ENCODE measurements at places on chromosomes 5 and 9.
A peak's percentile ranks its signal among the peaks of the same experiment; 100 is the strongest.

DNA sequence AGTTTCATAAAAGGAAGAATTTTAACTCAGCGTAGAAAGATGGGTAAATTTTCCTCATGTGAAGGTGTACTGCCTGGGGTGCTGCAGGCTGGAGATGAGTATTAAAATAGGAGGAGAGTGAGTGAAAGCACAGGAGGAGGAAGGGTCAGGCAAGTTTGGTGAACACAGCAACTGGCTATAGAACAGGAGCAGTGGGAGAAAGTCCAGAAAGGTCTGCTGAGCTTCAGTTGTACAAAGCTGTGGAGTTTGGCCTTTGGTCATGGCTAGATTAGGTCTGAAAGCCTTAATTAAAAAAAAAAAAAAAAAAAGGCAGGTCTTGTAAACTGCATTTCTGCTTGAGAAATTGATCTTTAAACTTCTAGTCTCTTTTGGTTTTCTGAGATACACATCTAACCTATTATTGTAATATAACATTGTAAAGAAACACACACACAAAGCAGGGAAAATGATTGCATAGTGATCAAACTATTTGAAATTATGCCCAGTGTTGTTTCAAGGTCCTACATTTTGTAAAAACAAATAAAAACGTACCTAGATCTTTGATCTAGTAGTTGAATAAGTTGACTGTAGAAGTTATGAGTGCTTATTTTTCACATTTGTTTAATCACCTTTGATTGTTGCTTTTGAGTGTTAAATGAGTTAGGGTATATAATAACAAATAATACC, 43.6 kb downstream of the MAP3K1 start:
- no peak for DNase-seq

- no peak for DNase-seq
Measured at GRCh38 chr9:90880066-90880465, 78.4 kb downstream of the SYK start.

DNA sequence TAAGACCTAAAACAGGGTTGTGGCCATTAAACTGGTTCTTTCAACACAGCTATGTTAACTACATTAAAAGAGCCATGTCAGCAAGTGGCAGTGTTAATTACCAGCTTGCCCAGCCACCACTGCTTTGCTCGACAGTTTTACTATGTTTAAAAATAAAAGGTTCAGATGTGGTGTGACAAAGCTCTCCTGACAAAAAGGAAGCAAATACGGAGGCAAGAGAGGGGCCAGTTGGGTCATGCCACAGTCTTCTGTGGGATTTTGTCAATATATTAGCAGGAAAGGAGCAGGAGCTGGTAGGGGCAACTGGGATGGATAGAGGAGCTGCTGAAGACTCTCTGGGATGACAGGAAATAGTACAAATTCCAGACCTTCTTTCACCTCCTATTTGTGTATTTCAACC, 113.5 kb upstream of the PCA3 start:
- DNase-seq, result no peak

GRCh38 chr5:126462239-126463014, 39.2 kb downstream of the GRAMD2B start:
- DNase-seq, result no peak

- DNase-seq, result no peak
Measured at GRCh38 chr5:57779383-57780223, 297.0 kb upstream of the ACTBL2 start.

DNA sequence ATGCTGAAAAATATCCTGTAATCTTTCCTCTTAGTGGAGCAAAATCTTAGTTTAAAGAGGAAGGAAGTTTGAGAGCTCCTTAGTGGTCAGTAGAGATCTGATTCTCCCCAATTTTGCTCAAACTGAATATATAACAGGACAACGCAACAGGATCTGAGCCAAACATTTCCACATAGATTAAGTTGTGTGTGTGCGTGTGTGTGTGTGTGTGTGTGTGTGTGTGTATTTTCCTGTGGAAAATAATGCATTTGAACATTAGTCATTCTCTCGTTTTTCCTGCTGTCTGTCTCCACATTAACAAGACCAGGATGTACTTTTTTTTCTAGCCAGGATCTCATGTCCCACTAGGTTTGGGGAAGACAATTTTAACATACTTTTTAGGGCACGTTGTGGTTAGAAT, 312.1 kb upstream of the CDH18 start:
- DNase-seq, result no peak

GRCh38 chr9:77163884-77164283, 13.4 kb upstream of the VPS13A start:
- peak; percentile 45 for DNase-seq

DNA sequence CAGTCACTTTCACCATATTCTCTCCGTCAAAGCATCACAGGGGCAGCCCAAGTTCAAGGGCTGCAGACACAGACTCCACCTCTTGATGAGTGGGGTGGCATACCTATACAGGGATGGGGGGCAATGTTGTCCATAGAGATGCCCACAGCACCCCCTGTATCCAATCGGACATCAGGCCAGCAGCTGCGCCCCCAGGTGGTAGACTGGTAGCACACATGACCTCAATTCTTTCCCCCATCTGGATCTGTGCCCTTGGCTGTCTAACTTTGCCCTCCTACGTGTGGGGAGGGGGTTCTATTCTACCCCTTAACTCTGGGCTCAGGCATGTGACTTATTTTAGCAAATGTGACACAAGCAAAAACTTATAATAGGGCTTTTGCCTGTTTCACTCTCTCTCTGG, 84.0 kb upstream of the SLC25A48 start:
- DNase-seq, result no peak

DNA sequence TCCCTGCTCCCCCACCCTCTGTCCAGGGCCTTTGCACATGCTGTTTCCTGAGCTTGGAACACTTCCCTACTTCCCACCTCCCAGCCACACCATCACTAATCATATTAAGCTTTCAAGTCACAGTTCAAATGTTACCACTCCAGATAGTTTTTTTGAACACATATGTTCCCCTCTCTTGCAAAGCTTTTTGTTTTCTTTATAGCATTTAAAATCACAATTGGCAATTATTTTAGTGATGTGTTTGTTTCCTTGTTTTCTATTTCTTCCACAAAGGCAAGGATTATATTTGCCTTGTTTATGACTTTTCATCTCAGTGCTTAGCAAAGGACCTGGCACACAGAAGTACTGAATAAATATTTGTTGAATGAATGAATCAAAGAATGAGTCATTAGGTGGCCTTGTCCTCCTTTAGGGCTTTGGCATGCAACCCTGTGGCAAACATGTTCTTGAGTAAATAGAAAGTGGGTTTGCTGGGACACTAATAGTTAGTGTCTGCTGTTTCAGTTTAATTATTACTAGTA, 386.8 kb downstream of the FGF10 start:
- no peak for DNase-seq

DNA sequence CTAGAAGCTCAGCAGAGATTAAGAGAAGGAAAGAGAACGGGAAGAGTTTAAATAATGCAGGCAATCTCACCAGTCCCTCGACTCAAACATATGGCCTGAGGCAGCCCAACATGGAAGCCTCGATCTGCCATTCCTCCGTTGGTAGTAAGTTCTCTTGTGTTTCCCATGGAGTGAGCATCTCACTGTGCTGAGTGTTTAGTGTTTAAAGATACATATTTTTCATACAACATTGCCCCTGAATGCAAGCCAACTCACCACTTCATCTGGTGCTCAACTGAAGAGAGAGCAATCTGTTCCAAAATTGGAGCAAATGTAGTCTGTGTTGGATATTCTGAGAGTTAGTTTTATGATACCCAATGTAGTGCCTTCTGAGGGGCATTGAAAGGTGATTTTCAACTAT, 171.5 kb upstream of the ATP10B start:
- no peak for DNase-seq

GRCh38 chr5:180601591-180602480, 10.5 kb upstream of the SCGB3A1 start:
- DNase-seq, result no peak

GRCh38 chr9:128026773-128027541, 40.2 kb downstream of the NAIF1 start:
- DNase-seq, result no peak

- no peak for DNase-seq
Measured at GRCh38 chr9:70049672-70050271, 6.1 kb downstream of the MAMDC2 start.

DNA sequence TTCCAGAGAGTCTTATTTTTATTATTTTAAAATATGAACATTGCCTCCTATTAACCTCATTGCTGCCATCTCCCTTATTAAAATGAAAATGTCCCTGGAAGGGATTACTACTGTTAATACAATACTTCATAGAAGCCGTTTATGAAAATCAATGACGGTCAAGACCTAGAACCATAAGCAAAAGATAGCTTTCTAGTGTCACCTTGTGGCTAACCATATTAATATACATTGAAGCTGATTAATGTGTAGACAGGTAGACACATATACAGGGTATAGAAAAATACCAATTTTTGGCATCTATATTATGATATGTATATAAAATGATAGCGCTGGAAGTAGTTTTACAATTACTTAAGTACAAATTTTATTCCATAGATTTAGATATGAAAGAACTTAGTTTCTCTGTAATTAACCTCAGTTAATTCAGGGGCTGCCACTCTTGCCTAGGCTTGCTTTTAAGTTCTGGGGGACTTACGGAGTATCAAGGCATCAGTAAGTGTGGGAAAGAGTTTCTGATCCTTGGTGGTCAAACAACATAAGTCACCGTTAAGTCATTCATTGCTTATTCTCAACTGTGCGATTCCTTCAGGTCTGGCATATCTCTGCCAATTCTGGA, 2.5 kb upstream of the YTHDC2 start:
- no peak for DNase-seq

GRCh38 chr5:27708534-27708933, 670.1 kb upstream of the CDH9 start:
- DNase-seq, result no peak

- no peak for DNase-seq
Measured at GRCh38 chr5:90547072-90547536, 11.5 kb upstream of the ADGRV1 start.

GRCh38 chr5:136028782-136029742, at the start of gene TGFBI:
TSS of gene TGFBI (plus strand) at chr5:136028988. CDS start at chr5:136029056, 68 bp downstream.
- no peak for DNase-seq
